ENCODE measurements at places on chromosomes 13 and 19. TPM values are rescaled to one million over a fixed set of nuclear protein-coding genes. Genes with fewer than 3 reads are reported as not detected.

The ZNF728 gene
- total RNA-seq, result not detected

The MYH14 gene
- total RNA-seq, result 4.5 TPM

The SLC10A2 gene
- total RNA-seq, result not detected

The FPR3 gene
- total RNA-seq, result not detected

The RXFP2 gene
- total RNA-seq, result not detected

The ZNF578 gene
- 1.2 TPM for total RNA-seq

The DLL3 gene
- 1.7 TPM for total RNA-seq

The ITGBL1 gene
- 5.5 TPM for total RNA-seq

The CCDC106 gene
- total RNA-seq, result 7.0 TPM

The ZNF628 gene
- 2.7 TPM for total RNA-seq

The LHB gene
- total RNA-seq, result not detected

The LILRB3 gene
- not detected for total RNA-seq

The AMH gene
- total RNA-seq, result 1.2 TPM

The NLRP11 gene
- total RNA-seq, result not detected

The CLDN10 gene
- total RNA-seq, result not detected

The RBM42 gene
- 99.4 TPM for total RNA-seq

The CGB1 gene
- not detected for total RNA-seq

The HCST gene
- total RNA-seq, result 2.3 TPM

The ZNF154 gene
- total RNA-seq, result 0.21 TPM

The CYP2F1 gene
- not detected for total RNA-seq

The LYPD5 gene
- 2.2 TPM for total RNA-seq

The TPTE2 gene
- not detected for total RNA-seq

The BCL3 gene
- total RNA-seq, result 23.4 TPM
